ENCODE measurements at places on chromosomes 3 and 15. TPM values are rescaled to one million over a fixed set of nuclear protein-coding genes. Genes with fewer than 3 reads are reported as not detected.

Gene PAQR9
- total RNA-seq: 2.4 TPM

Gene SHF
- total RNA-seq: 33.1 TPM

Gene STOML1
- total RNA-seq: 5.0 TPM

Gene FBXW12
- total RNA-seq: 2.0 TPM

Gene ECE2
- 0.46 TPM for total RNA-seq

Gene PPM1L
- 18.1 TPM for total RNA-seq

Gene LRRN1
- 121 TPM for total RNA-seq

Gene LIPH
- total RNA-seq: 0.27 TPM

DNA sequence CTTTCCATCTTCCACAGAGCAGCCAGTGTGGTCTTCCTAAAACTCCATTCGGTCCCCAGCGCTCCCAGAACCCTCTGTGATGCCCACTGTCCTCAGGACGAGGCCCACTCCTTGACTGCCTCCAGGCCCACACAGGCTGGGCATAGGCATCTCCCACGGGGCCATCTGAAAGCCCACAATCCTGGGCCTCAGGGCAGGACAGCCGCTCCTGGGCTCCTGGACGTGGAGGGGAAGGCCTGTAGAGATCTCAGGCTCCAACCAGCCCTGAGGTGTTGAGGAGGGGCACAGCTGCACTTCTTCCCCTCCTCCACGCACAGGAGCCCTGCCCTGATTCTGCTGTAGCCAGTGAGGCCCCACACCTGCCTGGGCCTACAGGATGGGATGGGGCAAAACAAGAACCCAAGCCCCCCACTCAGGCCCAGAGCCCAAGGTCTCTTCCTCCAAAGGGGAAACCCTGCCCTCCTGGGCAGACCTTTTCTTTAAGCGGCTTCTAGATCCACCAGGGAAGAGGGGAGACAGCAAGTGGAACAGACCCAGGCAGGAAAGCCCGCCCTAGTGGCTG, 25.9 kb downstream of the SHISA5 start:
- DNase-seq: no peak
- no peaks in the 10 kb centered on the region for H3K36me3 ChIP-seq
- peaks cover 36% of the 10 kb centered on the region for H3K4me1 ChIP-seq
- H3K27me3 ChIP-seq: no peaks in the 10 kb centered on the region

DNA sequence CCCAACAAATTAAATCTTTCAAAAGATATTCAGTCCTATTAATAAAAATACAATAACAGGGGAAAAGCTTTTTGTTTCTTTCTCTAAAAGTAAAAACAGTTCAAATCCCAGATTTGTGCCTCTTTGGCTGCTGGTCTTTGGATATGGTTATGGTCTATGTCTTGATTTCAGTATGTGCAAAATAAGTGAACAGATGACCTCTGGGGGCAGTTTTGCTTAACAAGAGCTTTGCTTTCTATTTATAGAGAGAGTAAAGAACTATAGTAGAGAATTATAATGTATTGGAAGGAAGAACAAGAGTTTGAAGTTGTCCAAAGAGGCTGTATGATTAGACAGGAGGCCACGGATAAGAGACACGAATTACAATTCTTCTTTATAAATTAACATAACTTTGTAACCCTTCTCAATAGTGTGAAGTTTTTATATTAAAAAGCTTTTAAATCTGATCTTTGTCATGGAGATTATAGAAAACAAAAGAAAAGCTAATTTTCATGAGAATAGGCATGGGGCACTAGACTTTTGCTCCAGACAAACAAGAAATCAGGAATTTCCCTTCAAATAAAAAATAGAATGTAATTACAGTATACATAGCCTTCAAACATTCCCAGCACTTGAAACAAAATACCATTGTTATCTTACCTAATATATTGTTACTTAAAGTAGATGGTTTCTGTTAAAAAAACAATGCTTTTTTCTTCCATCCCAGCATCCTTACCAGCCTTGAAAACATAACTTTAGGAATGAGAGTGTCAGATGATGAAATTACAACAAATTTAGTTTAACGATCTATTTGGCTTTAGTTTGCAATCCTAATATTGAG, 432.7 kb upstream of the ARHGEF26 start:
- peak overlapping the region; percentile 75 for H3K27ac ChIP-seq
- peaks cover 23% of the 10 kb centered on the region for H3K4me1 ChIP-seq
- no peaks in the 10 kb centered on the region for H3K27me3 ChIP-seq
- DNase-seq: no peak

- no peaks in the 10 kb centered on the region for H3K36me3 ChIP-seq
- no peak overlapping the region for H3K4me3 ChIP-seq
- no peaks in the 10 kb centered on the region for H3K27me3 ChIP-seq
- no peaks in the 10 kb centered on the region for H3K4me1 ChIP-seq
- no peak for DNase-seq
- H3K27ac ChIP-seq: no peak overlapping the region
These were observed 188.5 kb upstream of the RBMS3 start for GRCh38 chr3:29092348-29092747.

GRCh38 chr3:24986612-24987011, 441.5 kb upstream of the RARB start:
- no peaks in the 10 kb centered on the region for H3K27me3 ChIP-seq
- no peak overlapping the region for H3K27ac ChIP-seq
- H3K36me3 ChIP-seq: no peaks in the 10 kb centered on the region
- no peak overlapping the region for H3K4me3 ChIP-seq
- DNase-seq: no peak
- peaks cover 7% of the 10 kb centered on the region for H3K4me1 ChIP-seq

- H3K27me3 ChIP-seq: no peaks in the 10 kb centered on the region
- DNase-seq: no peak
- peaks cover 17% of the 10 kb centered on the region for H3K4me1 ChIP-seq
- no peak overlapping the region for H3K4me3 ChIP-seq
- H3K27ac ChIP-seq: peak overlapping the region; percentile 12
These were observed 55.0 kb upstream of the CHD2 start for GRCh38 chr15:92845126-92845508.

GRCh38 chr3:177144922-177145321, 52.4 kb downstream of the TBL1XR1 start:
- DNase-seq: no peak
- no peaks in the 10 kb centered on the region for H3K27me3 ChIP-seq
- H3K27ac ChIP-seq: peak overlapping the region; percentile 5
- H3K4me3 ChIP-seq: no peak overlapping the region
- H3K36me3 ChIP-seq: no peaks in the 10 kb centered on the region

DNA sequence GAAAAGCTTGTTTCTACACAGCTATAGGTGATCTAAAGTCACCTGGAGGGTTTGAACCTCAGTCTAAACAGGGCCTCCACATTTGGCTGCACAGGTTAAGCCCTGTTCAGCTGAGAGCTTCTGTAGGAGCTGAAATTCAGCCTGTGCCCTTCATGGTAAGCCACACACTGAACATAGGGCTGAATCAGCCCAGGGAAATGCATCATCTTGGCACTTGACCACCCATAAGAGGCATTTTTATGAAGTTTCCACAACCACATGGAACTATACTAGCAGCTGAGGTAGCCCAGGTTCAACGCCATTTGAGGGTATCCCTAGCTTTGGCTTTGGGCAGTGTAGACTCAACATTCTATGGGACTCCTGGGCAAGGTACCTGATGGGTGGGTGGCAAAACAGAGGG, 126.8 kb downstream of the FAM174B start:
- peaks cover 10% of the 10 kb centered on the region for H3K27me3 ChIP-seq
- H3K27ac ChIP-seq: no peak overlapping the region
- peaks cover 9% of the 10 kb centered on the region for H3K36me3 ChIP-seq
- no peak overlapping the region for H3K4me3 ChIP-seq
- DNase-seq: no peak

DNA sequence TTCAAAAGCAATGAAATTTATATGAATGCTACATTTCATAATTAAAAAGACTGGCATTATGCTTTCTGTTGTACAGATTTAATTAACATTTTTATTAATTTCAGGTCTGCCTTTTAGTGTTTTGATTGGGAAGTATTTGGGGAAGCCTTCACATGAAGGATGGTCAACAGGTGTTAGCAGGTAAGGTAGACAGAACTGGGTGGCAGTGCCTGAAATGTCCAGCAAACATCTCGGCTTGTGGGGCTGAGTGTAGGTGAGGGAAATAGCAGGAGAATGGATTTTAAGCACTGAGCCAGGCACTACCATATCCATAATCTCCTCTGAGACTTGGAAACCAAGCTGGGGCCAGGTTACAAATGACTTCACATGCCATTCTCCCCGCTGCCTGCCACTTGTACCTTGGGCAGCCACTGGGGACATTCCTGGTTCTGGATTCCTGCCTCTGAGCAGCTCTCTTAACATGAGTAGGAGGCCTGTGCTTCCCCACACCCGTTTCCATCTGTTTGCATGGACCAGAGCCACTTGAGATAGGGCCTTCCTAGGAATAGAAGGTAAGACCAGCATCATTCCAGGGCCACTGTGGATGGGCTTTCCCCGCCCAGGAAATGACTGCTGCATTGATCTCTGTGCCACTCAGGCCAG, 125.9 kb upstream of the HES1 start:
- DNase-seq: peak; percentile 28
- peaks cover 37% of the 10 kb centered on the region for H3K4me1 ChIP-seq
- no peak overlapping the region for H3K27ac ChIP-seq
- H3K36me3 ChIP-seq: no peaks in the 10 kb centered on the region

GRCh38 chr15:42349186-42349585, 10.1 kb upstream of the CAPN3 start:
- H3K36me3 ChIP-seq: no peaks in the 10 kb centered on the region
- no peak for DNase-seq
- H3K4me1 ChIP-seq: no peaks in the 10 kb centered on the region
- no peak overlapping the region for H3K27ac ChIP-seq

- H3K27me3 ChIP-seq: peaks cover 4% of the 10 kb centered on the region
- no peak overlapping the region for H3K4me3 ChIP-seq
- peaks cover 44% of the 10 kb centered on the region for H3K4me1 ChIP-seq
- no peak for DNase-seq
- H3K27ac ChIP-seq: no peak overlapping the region
- H3K36me3 ChIP-seq: no peaks in the 10 kb centered on the region
These were observed 458.1 kb upstream of the RASGRP1 start for GRCh38 chr15:39022532-39023305.

DNA sequence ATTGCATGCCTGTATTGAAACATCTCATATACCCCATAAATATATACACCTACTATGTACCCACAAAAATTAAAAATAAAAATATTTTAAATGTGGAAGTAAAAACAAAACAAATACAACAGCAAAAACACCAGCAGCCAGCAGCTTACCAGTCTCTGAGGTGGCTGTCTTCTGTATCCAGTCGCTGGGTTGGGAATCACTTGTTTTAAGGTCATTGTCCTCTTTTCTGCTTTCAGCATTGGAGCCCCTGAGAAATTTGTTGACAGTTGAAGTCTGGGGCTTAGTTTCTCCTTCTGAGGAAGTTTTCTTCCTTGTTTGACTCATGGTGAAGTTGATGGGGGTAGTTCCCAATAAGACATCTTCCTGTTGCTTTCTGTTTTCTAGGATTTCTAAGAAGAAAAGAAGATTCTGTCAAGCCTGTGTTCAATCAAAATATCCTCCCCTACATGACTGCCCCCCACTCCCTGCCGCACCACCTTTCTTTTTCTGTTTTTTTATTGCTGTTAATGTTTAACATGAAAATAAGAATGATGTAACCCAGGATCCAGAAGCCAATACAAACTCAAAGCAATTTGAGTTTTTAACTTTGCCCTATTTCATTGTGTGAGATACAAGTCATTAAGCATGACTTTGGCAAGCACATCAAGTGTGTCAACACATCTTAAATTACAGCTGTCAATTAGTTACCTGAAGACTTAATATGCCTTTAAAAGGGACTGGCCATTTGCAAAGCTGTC, at the start of gene LRRC31:
Gene LRRC31, minus strand, starts transcription at position 452 of the 737 bp plus-strand sequence. Its CDS starts 128 bp downstream, at position 324.
- no peaks in the 10 kb centered on the region for H3K27me3 ChIP-seq
- no peak for DNase-seq
- H3K4me3 ChIP-seq: no peak within 1 kb of the TSS
- no peaks in the 10 kb centered on the region for H3K36me3 ChIP-seq
- peaks cover 12% of the 10 kb centered on the region for H3K4me1 ChIP-seq

DNA sequence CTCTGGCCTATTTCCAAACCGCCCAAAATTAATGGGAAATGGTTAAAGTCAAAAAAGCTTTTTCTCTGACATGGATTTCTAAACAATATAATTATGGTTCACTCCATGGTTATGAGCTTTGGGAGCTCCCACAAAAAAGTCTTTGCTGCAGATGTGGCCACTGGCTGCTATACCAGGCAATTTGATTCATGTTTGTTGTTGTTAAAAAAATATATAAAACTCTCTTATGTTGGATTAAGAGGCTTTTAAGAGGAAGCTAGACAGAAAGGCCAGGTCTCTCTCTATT, 258.6 kb downstream of the TIGIT start:
- H3K27ac ChIP-seq: no peak overlapping the region
- H3K4me1 ChIP-seq: no peaks in the 10 kb centered on the region
- no peaks in the 10 kb centered on the region for H3K36me3 ChIP-seq

DNA sequence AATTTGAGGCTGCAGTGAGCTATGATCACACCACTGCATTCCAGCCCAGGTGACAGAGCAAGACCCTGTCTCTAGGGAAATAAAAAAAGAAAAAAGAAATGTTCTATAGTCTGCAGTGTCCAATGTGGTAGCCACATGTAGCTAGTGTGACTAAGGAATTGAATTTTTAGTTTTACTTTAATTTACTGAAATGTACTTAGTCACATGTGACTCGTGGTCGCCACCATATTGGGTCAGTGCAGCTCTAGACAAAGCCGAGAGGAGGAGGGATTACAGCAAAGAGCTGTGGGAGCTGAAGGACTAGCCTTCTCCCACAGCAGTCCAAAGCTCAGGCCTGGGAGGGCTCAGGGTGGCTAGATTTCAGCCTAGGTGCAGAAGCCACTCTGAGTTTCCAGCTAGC, 65.9 kb upstream of the NTRK3 start:
- H3K4me1 ChIP-seq: peaks cover 3% of the 10 kb centered on the region
- H3K27me3 ChIP-seq: peaks cover 2% of the 10 kb centered on the region
- no peak for DNase-seq
- H3K36me3 ChIP-seq: no peaks in the 10 kb centered on the region

GRCh38 chr3:154875142-154875541, 205.0 kb upstream of the MME start:
- no peaks in the 10 kb centered on the region for H3K36me3 ChIP-seq
- H3K27me3 ChIP-seq: no peaks in the 10 kb centered on the region
- H3K27ac ChIP-seq: no peak overlapping the region
- no peak for DNase-seq

DNA sequence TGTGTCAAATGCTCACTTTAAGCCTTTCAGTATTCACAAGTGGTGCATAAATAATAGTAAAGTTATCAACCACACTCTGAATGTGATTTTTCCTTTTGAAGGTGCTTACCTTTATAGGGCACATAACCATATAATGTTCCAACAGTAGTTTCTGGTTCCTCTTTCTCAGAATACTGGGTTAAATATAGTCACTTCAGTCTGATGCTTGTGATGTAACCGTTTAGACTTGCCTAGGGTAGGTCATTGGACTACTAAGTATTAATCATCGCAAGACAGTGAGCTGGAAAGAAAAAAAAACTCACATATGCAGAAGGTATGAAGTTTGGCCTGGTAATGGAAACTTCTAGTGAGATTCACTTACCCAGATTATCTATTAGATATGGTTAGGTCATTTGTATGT, 1.9 kb downstream of the KBTBD8 start:
- peaks cover 21% of the 10 kb centered on the region for H3K4me1 ChIP-seq
- no peak for DNase-seq
- no peak overlapping the region for H3K27ac ChIP-seq
- H3K4me3 ChIP-seq: no peak overlapping the region
